ENCODE measurements at places on chromosomes 5 and 9.

GRCh38 chr5:129069292-129069691 lies 25.3 kb upstream of the ISOC1 start:
- no peak for DNase-seq

DNA sequence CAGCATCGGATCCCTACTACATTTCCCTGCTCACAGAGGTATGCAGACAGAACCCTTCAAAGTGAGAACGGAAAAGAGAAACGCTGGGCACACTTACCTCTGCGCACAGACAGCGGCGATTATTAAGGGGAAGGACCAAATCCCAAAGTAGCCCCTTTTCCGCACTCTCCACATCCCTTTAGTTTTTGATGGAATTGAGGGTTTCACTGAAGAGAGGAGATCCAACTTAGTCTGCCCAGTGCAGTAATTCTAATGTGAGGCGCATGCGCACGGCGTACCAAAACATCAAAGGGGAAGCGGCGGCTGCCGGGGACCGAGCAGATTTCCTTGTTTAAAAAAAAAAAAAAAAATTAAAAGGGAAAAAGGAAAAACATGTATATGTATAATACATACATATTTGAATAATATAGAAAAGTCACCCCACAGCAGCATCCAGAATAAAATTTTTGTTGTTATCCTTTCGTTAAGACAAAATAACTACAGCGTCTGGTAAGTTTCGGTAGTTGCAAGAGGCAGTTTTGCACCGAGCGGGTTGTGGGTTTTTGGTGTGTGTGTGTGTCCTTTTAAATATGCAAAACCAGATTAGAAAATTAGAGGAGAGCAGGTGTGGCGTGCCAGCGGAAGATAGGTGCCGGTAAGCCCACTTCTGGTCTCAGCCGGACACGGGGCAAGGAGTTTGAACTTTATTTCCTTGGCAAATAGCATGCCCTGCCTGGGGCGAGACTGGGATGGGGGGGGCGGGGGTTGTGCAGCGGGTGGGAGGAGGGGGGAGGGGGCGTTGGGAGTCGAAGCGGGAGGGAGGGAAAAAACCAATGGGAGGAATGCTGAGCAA lies at the start of gene GABRB2:
TSS of gene GABRB2 (minus strand) at position 256 of the 832 bp plus-strand sequence. CDS start at position 174, 82 bp downstream.
- peak; percentile 18 for DNase-seq

DNA sequence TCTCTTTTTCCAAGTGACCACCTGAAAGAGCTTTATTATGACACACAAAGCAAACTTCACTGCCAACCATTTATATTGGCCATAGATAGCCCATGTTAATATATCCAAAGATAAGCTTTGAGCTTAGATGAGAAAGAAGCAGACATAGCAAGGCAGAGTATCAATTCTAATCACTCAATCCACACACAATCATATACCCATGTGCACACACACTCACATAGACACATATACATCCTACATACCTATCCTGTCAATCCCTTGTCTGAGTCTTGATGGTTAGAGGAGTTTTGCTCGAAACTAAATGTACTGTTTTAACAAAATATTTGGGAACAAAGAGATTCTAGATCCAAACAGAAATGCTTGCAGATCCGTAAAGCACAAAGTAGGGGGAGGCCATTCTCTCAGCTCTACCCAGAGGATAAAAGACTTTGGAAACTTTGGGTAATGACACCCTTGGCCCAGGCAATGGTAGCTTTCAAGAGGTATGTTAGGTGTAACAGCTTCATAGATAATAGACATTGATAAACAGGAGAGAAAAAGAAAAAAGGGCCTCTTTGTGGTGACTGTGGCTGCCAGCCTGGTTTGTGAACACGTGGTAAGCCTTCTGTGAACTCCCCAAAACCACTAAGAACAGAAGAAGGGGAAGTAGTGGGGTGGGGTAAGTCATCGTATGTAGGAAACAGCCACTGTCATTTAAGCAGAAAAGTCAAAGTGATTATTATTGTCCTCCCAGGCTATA lies 121.6 kb downstream of the TLR4 start:
- no peak for DNase-seq

- no peak for DNase-seq
Observed at GRCh38 chr5:139646111-139646510, 2.0 kb upstream of the CXXC5 start.

DNA sequence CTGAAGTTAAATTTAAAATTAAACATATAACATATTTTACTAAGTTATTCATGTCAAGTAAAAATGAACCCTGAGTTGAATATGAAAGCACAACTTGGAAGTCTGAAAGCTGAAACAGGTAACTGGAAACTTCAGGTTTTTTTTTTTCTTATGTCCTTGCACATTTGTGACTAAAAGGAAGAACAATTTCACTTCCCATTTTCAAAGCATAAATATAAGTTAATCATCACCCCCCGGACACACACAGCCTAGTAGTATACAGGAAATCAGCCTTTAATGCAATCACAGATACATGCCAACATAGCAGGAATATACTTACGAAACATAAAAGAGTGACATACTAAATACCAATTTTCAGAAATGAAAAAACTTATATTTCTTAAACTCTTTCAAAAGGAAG lies 225.9 kb downstream of the RFX3 start:
- no peak for DNase-seq

DNA sequence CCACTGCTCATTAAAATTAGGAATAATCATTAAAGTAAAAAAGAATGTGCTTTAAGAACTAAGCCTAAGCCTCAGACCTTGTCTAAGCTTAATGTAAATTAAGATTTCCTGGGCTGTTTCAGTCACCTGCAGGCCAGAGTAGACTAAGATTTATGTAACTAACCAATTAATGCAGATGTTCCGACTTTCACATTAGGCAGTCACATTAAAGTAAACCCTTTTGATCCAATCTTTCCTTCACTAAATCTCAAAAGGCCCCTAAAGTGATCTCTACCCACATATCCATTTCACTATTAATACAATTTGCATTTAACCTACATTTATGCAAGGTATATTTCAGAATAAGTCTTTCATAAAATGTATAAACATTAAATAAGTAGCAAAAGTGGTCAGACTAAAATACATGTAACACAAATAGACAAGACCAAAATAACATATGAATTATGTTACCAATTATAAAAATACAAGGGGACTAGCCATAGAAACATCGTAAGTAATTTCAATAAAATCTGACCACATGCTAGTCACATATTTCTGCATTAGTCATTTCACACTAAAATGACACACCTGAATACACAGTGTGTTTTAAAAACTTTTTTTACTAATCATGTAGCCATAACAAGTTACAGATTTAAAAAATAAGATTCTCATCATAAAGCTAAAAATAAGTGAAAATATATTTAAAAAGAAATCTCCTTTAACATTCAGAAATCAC lies 7.7 kb downstream of the NR3C1 start:
- DNase-seq: no peak

DNA sequence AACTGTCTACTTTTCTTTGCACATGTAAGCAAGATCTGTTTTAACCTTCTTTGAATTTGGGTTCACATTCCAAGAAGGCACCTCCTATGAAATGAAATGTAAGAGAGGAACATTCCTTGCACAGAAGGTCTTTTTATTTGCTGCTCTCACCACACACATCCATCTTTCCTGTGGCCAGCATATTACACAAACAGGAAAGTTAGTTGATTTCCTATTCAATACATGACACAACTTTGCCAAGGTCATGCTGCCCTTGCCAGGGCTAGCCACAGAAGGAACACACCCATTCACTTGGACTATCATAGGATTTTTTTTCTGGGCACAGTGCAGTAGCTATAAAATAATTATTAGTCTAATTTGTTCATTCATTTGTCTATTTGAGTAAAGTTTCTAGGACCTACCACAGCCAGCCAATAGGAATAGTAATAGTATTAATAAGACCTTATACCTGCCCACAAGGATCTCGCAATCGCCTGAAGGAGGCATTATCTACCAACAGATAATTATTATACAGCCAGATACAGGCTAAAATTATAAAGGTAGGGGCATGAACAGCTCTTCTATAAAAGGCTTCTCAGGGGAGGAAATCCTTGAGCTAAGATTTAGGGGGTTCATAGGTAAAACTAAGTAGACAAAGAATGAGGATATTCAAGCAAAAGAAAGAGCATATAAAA lies 78.1 kb upstream of the NREP start:
- no peak for DNase-seq

- DNase-seq: no peak
Observed at GRCh38 chr5:90967851-90968250, 409.3 kb downstream of the ADGRV1 start.

- DNase-seq: no peak
Observed at GRCh38 chr9:112955550-112955949, 56.4 kb downstream of the ZNF883 start.

DNA sequence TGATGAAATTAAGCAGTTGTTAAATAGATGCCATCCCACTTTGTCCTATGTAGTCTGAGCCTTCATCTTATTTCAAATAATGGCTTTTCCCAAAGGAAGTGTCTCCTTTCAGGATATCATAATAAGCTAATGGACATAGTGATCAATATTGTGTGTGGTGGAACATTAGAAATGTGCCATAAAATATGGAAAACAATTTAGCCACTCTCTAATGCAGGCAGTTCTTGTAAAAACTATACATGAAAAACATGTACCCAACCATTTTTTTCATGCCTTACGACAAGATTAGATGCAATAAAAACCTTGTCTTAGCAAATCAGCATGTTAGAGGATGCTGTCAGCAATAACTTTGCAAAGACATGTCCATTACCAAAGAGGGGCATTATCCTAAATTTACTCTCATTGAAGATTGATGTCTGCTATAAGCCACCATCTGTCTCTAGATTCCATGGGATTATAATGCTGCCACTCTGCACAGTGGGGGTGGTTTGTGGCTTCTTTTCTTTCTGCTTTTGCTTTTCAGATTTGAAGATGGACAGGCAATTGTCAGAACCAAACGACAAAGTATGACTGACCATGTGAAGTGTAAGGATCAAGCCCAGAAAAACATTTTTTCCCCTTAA lies 724.0 kb upstream of the ZNF608 start:
- DNase-seq: no peak

- DNase-seq: no peak
Observed at GRCh38 chr9:93467062-93467416, 13.7 kb upstream of the FAM120AOS start.

GRCh38 chr5:69404659-69405330 lies 10.1 kb upstream of the MARVELD2 start:
- DNase-seq: no peak

GRCh38 chr5:26981750-26982149 lies 56.6 kb downstream of the CDH9 start:
- no peak for DNase-seq

DNA sequence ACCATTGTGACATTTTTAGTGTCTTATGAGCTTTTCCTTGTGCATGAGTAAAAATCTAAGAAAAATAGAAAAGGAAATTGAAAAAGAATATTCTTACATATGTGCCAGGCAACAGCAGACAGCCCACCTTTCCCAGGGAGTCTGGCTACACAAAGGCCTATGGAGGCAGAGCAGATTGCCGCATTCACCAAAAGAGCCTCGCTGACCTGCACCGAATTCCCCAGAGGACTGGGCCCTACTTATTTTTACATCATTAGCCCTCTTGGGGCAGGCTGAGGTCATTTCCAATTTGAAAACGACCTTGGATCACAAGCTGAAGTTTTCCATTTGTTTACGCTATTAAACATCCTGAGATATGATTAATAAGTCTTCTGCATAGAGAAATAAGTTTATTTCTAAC lies 66.2 kb upstream of the WDR41 start:
- no peak for DNase-seq

GRCh38 chr5:62778316-62779009 lies 199.8 kb downstream of the LRRC70 start:
- no peak for DNase-seq

DNA sequence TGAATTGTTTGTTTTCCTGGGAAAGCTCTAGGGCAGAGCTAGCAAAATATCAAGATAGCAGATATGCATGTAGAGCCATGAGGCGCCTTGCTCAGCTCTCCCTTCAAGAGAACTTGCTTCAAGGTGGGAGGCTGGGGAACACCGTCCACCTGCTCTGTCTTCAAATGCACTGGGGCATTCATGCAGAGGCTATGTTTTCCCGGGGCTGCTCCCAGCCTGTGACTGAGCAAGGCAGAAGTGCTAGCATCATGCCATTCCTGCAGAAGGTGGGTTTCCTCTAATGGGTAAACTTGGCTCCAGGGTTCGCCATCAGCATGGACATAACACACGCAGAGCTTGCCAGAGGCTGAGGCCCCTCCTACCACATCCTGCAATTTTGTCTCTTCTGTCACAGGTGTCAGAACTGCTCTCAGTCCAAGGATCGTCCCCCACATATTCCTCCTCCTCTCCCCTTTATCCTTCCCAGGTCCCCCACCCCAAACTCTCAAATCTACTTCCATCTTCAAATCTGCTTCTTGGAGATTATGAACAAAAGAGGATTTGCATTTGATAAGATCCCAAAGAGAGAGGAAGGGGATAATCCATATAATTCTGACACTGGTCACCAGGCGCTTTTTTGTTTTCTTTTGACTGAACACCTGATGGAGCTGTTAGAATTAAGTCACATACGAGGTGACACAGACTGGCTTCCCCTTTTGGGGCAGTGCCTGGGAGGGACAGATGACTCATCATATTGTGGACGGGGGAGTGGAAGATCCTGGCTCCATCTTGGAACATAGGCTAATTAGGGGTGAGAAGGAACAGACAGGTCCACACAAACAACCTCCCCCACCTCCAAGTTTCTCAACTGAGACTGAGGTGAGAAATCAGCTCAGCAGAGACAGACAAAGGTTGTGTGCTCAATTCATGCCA lies 85.0 kb upstream of the TAF11L2 start:
- DNase-seq: no peak

DNA sequence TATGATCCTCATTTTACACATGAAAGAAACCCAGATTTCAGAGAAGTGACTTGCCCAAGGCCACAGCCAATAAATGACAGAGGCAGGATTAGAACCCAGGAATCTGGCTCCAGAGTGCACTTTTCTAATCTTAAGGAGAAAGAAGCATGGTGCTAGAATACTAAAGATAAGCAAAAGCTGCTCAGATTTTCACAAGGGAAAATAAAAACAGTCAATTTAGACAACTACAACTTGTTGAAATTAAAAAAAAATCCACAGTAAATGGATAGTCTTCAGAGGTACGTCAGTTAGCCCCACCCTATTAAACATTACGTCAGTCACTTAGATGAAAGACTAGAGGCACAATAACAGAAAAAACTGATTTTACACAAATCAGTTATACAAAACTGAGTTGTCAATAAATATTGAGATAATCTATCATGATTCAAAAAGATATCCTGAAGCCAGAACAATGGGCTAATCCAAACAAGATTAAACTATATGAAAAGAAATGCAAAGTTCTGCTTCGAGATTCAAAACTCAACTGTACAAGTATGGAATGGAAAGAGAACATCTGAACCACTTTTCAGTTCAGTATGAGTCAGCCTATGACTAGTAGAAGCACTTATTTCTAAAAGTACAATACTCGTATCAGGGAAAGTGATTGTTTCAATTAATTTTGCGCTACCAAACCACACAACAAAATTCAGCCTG lies 9.3 kb downstream of the TMEM245 start:
- DNase-seq: no peak
